ENCODE measurements at places on chromosomes 13 and 19.

GRCh38 chr13:86438034-86438433 lies 638.8 kb upstream of the SLITRK6 start:
- no peak for DNase-seq

GRCh38 chr13:51721496-51721895 lies 82.5 kb downstream of the DHRS12 start:
- no peak for DNase-seq

DNA sequence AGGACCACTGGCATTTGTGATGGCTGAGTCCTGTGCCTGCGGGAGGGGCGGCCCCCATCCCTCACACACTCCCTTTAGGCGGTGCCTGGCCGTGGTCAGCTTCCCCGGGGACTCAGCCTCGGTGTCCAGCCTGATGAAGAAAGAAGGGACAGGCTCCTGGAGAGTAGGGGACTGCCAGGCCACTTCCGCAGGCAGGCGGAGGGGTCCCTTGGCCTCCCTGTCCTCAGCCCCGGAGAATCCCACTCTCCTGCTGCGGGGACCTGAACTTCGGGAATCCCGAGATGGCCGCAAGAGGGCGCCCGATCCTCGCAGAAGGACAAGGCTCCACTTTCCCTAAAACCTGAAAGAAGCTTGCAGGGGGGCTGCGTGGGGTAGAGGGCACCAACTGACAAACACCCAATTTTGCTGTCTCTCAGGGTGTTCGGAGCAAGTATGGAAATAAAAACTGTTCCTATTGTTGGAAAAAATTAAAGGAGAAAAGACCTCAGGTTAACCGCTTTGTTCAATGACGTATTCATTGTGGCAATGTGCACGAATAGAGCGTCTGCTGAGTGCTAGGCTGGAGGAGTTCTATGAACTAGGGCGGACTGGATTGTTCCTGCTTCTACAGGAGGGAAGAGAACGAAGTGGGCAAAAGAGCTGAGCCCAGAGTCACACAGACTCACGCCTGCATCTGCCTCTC lies 297.3 kb downstream of the ZNF536 start:
- DNase-seq = peak; percentile 41

DNA sequence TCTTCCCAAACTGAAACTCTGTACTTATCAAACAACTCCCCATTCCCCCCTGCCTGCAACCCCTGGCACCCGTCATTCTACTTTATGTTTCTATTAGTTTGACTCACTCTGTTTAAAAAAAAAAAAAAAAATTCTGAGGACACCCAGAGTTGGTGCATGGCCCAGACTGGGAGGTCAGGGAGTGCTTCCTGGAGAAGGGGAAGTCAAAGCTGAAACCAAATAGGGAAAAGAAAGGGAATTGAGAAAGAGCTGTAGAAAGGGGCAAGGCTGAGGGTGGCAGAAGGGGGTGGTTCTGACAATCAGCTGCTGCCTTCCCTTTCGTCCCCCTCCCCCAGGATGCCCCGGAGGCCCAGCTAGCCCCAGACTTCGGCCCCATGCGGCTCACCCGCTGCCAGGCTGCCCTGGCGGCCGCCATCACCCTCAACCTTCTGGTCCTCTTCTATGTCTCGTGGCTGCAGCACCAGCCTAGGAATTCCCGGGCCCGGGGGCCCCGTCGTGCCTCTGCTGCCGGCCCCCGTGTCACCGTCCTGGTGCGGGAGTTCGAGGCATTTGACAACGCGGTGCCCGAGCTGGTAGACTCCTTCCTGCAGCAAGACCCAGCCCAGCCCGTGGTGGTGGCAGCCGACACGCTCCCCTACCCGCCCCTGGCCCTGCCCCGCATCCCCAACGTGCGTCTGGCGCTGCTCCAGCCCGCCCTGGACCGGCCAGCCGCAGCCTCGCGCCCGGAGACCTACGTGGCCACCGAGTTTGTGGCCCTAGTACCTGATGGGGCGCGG lies 9.0 kb upstream of the STRN4 start:
- no peak for DNase-seq

DNA sequence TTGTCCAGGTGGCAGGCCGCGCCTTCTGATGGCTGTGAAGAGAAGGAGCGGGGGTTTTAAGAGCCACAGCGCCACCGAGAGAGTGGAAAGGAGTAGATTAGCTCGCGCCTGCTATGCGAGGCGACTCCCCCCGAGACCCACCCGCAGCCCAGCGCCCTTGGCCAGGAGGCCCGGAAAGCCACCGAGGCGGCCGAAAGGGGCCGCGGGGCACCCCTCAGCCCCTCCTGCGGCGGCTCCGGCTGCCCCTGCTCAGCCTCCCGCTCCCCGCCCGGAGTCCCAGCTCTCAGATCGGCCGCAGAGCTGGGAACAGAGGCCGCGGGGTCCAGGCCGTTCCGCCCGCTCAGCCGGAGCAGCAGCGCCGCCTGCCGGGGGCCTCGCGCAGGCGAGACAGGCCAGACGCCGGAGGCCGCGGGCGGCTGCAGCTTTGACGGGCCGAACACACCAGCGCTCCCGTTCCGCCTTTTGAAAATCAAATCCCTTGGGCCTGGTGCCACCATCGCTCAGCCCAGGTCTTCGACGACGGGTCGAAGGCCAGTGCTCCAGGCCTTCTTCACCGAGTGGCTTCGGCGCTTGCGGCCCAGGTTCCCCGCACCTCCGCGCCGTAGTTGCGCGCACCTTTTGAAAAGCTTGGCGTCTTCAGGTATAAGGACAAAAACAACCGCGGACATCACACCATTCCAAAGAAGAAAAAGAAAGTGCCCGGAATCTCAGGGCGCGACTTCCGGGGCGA lies 15.3 kb downstream of the CDX2 start:
- DNase-seq = peak; percentile 56

DNA sequence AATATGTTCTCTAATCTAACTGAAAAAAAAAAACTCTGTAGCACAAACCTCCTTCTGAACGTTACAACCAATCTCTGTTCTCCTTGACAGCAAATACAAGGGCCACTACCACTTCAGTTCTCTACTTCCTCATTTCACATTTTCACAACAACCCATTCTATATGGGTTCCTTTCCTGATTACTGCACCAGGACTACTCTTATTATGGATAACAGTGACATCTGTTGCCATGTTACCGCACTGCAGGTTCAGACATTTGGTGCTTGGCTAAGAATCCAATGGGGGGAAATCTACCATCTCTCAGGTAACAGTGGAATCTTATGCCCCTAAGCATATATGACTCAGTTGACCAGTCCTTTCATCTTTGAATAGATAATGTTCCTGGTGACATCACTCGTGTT lies 11.6 kb upstream of the FPR3 start:
- DNase-seq = no peak

DNA sequence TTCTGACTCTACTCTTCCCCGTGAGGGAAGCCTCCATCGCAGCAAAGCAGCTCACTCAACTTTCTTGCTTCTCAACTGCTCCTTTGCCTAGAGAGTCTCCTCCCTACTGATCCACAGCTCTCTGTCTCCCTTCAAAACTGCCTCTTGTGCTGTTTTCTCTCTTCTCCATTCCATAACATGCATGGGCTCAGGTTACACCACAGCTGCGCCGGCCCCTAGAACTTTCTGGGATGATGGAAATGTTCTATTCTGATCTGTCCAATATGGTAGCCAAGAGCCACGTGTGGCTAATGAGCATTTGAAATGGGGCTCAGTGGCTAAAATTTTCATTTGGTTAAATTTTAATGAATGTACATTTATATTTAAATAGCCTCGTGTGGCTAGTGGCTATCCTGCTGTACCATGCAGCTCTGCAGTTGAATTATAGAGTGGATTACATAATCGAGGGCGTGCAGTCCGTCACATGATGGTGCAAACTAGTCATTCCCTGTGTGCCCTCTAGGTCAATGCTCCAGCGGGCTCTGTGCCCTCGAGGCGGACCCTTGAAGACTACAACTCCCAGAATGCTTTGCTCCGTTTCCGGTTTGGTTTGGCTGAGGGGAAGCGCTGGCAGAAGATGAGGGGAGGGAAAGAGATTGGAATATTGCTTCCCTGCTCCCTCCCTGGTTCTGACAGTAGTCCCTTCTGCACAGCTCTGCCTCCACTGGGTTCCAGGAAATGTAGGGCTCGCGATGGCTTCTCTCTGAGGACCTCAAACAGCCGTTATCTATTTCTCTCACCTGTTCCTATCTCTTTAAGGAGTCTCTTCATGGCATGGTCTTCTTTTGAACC lies 109.8 kb downstream of the CACNA1A start:
- DNase-seq = no peak

GRCh38 chr13:90414691-90415596 lies 932.5 kb upstream of the MIR17HG start:
- no peak for DNase-seq

GRCh38 chr13:44148159-44148914 lies 225.3 kb upstream of the SERP2 start:
- no peak for DNase-seq

DNA sequence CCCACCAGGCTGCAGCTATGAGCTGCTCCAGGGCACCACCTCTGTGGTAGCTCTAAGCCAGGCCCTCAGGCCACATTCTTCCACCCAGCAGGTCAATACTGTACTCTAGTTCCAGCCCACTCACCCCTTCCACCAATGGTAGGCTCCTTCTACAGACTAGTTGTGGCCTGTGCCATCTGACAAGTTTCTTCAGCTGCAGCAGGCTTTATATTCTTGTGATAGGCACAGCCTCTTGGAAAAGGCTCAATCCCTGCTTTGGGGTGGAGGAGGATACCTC lies 8.5 kb downstream of the MICU2 start:
- no peak for DNase-seq

GRCh38 chr19:38405276-38405675 lies 2.4 kb downstream of the FAM98C start:
- DNase-seq = no peak

- DNase-seq = no peak
Observed at GRCh38 chr13:45299194-45299593, 41.8 kb downstream of the TPT1 start.

DNA sequence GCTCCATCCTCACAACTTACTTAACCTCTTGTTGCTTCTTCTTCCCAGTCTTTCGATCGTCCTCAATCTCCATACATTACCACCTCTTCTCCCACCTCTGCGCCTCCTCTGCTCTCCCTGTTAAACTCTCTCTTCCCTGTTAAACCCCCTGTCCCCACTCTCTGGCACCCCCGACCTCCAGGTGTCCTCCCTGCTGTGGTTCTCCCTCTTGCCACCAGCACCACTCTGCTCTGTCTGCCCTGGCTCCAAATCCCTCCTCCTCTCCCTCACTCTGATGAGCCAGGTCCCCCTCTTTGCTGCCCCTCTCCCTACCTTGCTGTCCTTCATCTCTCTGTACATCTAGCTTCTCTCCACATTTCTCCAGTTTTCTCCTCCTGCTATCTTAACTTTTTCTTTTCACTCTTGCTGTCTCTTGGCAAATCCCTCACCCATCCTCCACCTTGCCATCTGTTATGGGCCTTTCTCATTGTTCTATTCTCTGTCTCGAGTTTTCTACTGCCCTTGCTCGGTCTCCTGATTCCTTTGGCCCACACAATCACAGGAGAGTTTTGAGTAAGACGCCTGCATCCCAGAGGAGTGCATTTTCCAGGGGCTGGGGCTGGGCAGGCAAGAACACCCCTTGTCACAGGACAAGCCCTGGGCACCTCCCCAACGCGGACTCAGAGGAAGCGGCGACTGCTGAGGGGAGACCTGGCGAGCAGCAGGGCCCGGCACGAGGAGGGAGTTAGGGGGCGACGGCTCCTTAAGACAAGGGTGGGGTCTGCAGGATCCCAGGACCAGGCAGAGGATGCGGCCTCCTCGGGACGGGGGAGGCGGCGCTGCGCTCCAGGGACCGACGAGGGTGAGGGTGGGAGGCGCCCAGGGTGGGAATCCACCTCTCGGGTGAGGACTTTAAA lies 21.4 kb upstream of the ERVV-1 start:
- no peak for DNase-seq

DNA sequence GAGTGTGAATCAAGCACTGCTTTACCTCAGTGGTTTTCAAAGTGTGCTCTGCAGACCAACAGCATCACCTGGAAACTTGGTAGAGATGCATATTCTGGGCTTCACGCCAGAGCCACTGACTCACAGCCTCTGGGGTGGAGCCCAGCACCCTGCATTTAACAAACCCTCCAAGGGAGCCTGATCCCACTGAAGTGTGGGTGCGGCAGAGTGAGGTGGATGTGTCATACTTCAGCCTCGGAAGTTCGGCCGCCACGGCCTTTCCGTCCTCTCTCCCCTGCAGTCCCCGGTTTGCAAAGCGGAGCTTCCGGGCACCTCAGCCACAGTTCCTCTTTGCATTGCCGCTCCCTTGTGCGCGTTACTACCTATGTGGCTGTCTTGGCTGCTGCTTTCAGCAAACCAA lies 33.3 kb upstream of the MICU2 start:
- no peak for DNase-seq

DNA sequence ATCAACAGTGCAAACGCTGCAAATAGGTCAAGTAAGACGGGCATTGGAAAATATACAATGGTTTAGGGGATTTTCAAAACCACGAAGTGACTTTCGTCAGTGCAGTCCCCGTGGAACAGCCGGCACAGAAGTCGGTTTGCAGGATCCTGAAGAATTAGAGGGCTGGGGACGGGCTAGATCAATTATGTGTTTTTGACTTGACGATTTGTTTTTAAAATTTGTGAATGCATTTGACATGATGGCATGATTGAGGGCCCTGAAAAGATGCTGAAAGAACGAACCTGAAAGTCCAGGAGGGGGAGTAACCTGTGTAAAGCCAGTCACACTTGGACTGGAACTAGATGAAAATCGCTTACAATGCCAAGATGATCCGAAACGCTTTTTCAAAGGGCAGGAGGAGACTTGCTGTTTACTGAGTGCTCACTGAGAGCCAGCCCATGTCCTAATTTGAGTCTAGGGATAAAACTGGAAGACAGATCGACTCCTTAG lies 8.9 kb upstream of the DGKH start:
- DNase-seq = no peak

DNA sequence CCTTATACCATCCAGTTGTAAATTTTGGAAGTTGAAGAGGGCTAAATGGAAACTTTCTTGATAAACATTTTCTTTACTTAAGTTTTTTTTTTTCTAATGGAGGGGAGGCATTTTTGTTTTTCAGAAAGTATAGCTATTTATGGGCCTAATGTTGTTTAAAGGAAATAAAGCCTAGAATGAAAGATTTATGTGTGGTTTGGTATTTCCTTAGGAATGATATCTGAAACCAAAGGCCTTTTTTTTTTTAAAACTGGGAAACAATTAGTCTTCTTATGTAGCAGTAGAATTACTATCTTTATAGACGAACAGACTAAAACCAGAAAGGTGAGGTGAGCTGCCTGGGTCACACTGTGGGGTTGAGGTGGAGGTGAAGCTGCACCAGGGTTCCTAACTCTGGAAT lies 80.1 kb downstream of the ESD start:
- DNase-seq = no peak

GRCh38 chr13:99548448-99548847 lies 47.2 kb downstream of the TM9SF2 start:
- no peak for DNase-seq

GRCh38 chr13:111398196-111398595 lies 77.8 kb downstream of the TEX29 start:
- DNase-seq = no peak

All from stimulated activated CD4-positive, alpha-beta T cell treated with anti-CD3 and anti-CD28 coated beads, TNF-alpha, amount 100 ng/mL, for 48 hours (primary cell).